ENCODE measurements at places on chromosomes 16 and 17. TPM values are rescaled to one million over a fixed set of nuclear protein-coding genes. Genes with fewer than 3 reads are reported as not detected.

DNA sequence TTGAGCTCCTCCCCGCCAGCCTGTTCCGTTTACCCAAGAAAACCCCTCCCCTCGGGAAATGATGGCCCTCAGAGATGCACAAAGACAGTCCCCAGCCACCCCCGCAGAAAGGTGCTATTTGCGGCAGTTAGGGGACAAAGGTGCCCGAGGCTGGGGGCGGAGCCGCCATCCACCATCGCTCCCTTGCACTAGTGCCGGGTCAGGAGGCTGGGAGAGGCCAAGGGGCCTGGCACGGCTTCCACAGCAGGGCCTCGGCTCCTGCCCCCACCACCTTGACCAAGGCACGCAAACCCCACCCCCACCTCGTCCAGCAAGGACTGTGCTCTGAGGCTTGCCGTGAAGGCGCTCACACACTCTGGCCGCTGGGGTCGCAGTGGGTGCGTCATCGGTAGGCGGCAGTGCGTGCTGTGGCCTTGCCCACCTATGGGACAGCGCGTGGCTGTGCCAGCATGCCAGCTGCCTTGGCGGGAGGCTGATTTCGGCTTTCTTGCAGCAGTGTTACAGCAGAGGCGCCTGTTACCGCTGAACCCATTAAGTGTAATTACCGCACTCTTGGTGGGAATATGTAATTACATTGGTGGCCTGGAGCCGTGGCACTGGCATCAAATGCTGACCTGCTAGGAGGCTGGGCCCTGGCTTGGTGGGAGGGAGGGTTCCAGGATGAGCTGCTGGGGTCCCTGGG is 31.8 kb downstream of the TPSG1 start:
- no peak for DNase-seq

The EFCAB5 gene
- 0.94 TPM for total RNA-seq

The SDK2 gene
- total RNA-seq, result 0.07 TPM

The CD7 gene
- total RNA-seq, result 345 TPM

The NXPH3 gene
- total RNA-seq, result 0.25 TPM

The ATP2A1 gene
- total RNA-seq, result 1.8 TPM
